Right atrium auricular region (tissue), 2 donors: ENCODE measurements at places on chromosomes 6 and 20.

DNA sequence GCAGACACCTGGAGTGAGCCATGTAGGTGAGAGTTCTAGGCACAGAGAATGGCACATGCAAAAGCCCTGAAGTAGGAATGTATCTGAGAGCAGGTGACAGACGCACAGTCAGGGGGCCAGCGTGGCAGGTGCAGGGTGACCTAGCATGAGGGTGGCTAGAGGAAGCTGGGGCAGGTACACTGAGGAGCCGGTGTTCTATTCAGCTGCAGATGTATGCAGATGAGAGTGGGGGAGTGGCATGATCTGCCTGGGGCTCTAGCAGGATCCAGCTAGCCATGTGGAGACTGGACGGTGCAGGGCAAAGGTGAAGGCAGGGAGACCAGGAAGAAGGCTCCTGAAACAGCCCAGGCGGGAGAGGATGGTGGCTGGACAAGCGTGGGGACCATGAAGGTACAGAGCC is 10.7 kb downstream of the PEDS1 start:
- no peak for DNase-seq

GRCh38 chr20:32397567-32398084 is 39.5 kb downstream of the ASXL1 start:
- no peak for DNase-seq

GRCh38 chr6:30761791-30762429 is 17.6 kb upstream of the IER3 start:
- DNase-seq = no peak

DNA sequence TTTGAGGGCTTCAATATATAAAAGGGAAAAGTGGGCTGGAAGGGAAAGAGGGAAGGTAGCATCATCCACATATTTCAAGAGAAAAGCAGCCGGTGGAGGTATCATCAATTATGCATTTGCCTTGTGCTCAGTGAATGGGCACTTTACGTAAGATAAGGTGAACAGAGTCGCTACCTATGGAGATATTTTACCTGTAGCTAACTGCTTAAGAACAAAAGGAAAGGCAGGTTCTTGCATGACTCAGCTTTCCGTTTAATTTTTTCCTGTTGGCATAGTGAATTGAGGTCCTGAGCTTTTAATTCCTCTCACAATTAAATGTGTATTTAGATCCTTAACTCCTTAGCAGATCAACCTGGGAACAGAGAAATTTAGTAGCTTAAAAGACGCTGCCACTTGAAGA is 25.5 kb upstream of the PLCB4 start:
- DNase-seq = no peak

GRCh38 chr6:30615219-30615957 is 1.7 kb downstream of the PPP1R10 start:
- DNase-seq = no peak

DNA sequence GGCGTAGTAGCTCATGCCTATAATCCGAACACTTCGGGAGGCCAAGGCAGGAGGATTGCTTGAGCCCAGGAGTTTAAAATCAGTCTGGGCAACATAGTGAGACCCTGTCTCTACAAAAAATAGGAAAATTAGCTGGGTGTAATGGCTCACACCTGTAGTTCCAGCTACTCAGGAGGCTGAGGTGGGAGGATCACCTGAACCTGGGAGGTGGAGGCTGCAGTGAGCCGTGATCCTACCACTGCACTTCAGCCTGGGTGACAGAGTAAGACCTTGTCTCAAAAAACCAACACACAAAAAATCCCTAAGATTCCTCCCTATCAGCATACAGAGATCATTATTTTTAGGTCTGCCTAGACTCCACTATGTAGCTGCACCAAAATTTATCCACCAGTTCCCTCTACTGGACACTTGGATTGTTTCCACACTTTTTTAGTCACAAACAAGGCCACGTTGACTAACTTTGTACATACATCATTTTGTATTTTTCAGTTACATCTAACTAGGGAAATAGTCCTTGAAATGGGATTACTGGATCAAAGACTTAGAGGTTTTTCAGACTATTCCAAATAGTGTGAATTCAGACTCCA is 3.6 kb upstream of the PHF1 start:
- DNase-seq = no peak

- no peak for DNase-seq
These were observed 1094.4 kb upstream of the MAP3K7 start for GRCh38 chr6:91681296-91681695.

DNA sequence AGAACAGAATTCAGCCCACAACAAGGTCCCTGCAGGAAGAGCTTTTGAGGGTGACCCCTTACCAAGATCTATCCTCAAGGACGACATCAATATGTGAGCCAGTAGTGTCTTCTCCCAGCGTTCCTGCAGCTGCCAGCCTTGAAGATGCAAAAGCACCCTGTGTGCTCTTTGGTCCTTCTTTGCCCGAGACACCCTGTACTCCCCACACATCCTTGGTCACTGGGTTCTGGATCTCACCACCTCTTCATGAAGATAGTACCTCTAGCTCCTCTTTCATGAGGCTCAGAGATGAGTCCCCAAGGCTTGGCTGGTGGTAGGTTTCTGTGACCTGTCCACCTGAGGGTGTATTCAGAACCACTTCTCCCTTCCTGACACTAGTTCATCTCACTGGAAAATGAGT is 259.6 kb upstream of the FOXQ1 start:
- no peak for DNase-seq
